ENCODE measurements at places on chromosomes 4 and X.

GRCh38 chr4:183986971-183987946 lies 82.2 kb downstream of the STOX2 start:
- DNase-seq, result peak; percentile 60

DNA sequence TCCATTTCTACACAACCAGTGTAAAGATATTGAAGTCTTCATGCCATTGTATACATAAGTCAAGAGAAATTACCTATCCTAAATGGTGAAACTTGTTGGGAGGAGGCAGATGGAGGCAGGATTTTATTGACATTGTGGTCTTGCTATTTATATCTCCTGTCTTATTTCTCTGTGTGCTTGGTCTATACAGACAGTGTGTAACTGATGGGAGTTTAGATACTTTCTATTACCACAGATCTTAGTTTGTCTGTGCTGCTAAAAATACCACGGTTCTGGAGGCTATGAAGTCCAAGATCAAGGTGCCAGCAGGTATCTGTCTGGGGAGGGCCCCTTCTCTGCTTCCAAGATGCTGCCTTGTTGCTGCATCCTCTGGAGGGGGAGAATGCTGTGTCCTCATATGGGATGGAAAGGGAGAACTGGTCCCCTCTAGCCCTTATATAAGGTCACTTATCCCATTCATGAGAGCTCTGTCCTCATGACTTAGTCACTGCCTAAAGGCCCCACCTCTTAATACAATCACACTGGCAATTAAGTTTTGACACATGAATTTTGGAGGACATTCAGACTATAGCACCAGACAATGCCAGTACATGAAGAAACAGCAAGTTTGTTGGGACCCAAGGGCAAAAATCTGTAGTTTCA lies 62.4 kb downstream of the SYNPO2 start:
- no peak for DNase-seq

- DNase-seq, result no peak
These were observed 83.5 kb downstream of the ZNF674 start for GRCh38 chrX:46461660-46462191.

- DNase-seq, result no peak
These were observed 65.3 kb downstream of the WDFY3 start for GRCh38 chr4:84901173-84901572.

DNA sequence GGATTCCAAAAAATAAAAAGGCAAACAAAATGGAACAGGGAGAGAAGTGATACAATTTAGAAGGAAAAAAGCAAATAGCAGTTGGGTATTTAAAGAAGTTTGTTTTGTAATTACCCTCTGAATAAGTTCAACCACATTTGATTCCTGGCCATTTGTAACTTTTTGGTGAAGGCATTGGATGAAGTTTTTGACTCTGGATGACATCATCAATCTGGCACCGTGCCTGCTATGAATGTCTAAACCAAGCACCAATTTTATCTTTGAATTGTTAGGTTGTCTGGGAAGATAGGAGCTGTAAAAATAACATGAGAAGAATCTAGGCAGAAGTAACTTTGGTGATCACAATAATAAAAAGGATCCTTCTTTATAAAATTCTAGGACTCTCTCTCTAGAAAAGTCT lies 29.5 kb downstream of the TMPRSS11A start:
- no peak for DNase-seq

DNA sequence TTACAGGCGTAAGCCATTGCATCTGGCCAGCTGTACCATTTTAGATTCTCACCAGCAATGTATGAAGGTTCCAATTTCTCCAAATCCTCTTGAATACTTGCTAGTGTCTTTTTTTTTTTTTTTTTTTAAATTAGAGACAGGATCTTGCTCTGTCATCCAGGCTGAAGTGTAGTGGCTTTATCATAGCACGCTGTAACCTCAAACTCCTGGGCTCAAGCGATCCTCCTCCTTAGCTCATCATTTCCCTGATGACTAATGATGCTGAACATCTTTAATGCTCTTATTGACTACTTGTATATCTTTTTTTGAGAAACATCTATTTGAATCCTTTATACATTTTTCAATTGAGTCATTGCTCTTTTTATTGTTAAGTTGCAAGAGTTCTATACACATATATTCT lies 40.3 kb downstream of the HDAC8 start:
- no peak for DNase-seq
